A549 treated with CORT108297 at 1 μM for 4 hours (cell line): ENCODE measurements at places on chromosomes 7 and 10. TPM values are rescaled to one million over a fixed set of nuclear protein-coding genes. Genes with fewer than 3 reads are reported as not detected.

HMX2 gene
- total RNA-seq = 0.08 to 0.14 TPM (median 0.11 TPM) in 4 of 5 replicates, not detected in the other

AGAP4 gene
- total RNA-seq = 6.3 to 9.0 TPM (median 7.7 TPM) in 5 replicates

CFAP43 gene
- total RNA-seq = 0.17 to 0.30 TPM (median 0.30 TPM) in 5 replicates

POLR2J2 gene
- total RNA-seq = 0.10 to 0.75 TPM (median 0.52 TPM) in 5 replicates

PRKAR2B gene
- 2.5 to 3.9 TPM (median 3.2 TPM) in 5 replicates for total RNA-seq

SAMD9 gene
- 3.4 to 7.2 TPM (median 5.9 TPM) in 5 replicates for total RNA-seq

ZNF3 gene
- 18.7 to 22.7 TPM (median 19.8 TPM) in 5 replicates for total RNA-seq

ZNF775 gene
- 4.6 to 7.6 TPM (median 6.5 TPM) in 5 replicates for total RNA-seq
